ENCODE measurements at places on chromosomes 13 and 19. TPM values are rescaled to one million over a fixed set of nuclear protein-coding genes. Genes with fewer than 3 reads are reported as not detected.

DNA sequence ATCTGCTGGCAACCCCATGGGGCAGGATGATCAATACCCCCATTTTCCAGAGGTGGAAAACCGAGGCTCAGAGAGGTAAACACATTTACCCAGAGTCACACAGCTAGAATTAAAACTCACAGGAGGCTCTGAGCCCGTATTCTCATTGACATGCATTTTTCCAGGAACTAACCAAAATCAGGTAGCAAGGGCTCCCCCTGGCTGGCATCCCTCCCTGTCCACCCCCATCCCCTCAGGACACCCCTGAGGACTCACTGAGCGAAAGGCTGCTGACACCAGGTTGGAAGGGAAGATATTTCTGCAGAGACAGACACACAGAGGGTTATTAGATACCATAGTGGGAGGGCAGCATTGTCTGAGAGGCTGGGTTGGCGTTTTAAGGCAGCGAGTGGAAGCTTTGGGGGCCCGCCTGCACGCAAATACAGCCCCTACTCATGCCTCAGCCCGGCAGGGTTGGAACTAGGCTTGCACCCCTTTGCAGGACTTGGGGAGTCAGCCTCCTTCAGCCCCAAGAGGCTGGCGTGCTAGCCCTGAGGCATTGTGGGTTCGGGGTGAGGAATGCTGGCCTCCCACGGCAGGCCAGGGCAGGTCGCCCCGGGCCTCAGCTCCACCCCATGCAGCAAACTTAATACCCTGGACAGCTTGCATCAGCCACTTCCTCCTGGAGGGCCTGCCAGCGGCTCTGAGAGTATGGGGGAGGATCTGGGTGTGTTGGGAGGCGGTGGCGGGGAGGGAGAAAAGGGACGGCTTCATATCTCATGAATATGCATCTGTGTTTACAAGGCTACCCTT lies 3.9 kb downstream of the SLC1A5 start:
- DNase-seq, result peak; percentile 97

- DNase-seq, result peak; percentile 4
These were observed 1794.2 kb downstream of the SLITRK5 start for GRCh38 chr13:89465366-89465765.

- no peak for DNase-seq
These were observed 217.9 kb downstream of the RFC3 start for GRCh38 chr13:34035676-34036325.

Gene TRMT1
- total RNA-seq, result 35.1 TPM

- no peak for DNase-seq
These were observed 6.1 kb downstream of the LGALS14 start for GRCh38 chr19:39710333-39710890.
